ENCODE measurements at places on chromosomes 16 and 17.

GRCh38 chr16:69482410-69482991, 58.1 kb downstream of the CYB5B start:
- DNase-seq = no peak

- no peak for DNase-seq
Observed at GRCh38 chr17:13384626-13385025, 217.1 kb downstream of the HS3ST3A1 start.

- no peak for DNase-seq
Observed at GRCh38 chr17:79831265-79832217, 7.7 kb downstream of the CBX4 start.

DNA sequence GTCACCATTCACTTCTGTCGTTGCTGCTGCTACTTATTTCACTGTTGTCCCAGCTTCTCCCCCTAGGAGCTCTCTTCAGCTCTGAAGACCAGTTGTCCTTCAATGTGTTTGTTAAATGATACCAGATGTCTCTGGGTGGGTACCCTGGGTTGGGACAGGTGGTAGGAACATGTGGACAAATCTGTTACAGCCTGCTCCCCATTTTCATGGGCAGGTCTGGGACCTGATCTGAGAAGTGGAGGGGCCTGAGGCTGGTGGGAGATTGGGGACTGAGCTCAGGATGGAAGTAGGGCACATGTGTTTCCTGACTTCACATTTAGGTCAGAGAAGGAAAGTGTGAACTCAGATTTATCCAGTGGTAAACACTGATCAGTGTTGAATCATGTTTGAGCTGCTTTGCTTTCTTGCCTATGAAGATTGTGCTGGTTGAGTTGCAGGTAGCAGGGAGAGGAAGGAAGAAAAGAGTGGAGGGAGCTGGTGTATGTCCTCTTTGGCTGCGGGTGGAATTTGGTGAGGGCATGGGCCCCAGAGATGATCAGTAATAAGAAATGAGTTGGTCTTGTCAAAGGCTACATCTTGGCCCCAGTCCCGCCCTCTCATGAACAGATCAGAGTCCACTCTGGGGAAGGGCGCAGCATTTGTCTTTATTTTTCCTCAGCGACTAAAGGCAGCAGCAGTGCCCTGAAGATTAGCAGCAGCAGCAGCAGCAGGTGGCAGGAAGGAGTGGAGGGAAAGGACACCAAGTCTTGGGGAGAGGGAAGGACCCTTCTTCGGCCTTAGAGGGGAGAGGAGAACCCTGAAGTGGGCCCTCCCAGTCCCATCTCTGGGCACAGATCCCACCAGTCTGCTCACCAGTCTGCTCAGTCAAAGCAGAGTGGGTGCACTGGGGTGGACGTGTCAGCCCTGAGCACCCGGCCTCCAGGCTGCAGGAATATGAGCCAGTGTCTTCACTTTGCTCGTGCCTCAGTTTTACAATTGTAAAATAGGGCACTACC, 6.1 kb upstream of the EFTUD2 start:
- DNase-seq = no peak

DNA sequence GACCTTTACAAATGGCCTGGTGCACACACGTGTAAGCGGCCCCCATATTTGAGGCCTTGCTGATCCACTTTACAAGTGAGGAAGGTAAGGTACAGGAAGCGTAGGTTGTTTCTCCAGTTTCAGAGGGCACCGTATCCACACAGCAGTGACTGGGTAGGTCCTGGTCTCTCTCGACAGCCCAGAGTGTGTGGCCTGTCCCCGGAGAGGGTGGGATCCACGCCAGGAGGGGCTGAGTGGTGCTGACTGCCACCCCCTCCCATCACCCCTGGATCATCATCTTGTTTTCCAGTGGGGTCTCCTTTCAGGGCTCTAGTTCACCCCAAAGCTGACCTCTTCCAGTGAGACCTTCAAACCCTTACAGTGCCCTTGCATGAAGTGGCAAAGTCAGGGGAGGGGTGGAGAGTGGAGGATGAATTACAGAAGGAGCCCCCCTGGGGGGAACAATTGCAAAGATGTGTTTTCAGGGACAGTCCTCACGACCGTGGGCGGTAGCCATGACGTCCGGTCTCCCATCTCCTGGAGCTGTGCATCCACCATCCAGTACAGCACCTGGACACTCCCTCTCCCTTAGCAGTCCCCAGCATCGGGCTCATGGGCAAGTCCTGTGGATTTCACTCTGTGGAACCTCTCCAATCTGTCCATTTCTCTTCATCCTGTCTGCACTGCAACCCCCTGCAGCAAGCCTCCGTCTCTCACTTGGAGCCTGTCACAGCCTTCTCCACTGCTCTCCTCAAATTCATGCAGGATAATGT, 4.5 kb upstream of the BANP start:
- no peak for DNase-seq

- DNase-seq = no peak
Observed at GRCh38 chr17:42404326-42405055, 16.2 kb upstream of the STAT3 start.

GRCh38 chr17:57010487-57010886, 32.6 kb downstream of the SCPEP1 start:
- no peak for DNase-seq

- peak; percentile 30 for DNase-seq
Observed at GRCh38 chr16:88770461-88771293, 14.3 kb downstream of the PIEZO1 start.

DNA sequence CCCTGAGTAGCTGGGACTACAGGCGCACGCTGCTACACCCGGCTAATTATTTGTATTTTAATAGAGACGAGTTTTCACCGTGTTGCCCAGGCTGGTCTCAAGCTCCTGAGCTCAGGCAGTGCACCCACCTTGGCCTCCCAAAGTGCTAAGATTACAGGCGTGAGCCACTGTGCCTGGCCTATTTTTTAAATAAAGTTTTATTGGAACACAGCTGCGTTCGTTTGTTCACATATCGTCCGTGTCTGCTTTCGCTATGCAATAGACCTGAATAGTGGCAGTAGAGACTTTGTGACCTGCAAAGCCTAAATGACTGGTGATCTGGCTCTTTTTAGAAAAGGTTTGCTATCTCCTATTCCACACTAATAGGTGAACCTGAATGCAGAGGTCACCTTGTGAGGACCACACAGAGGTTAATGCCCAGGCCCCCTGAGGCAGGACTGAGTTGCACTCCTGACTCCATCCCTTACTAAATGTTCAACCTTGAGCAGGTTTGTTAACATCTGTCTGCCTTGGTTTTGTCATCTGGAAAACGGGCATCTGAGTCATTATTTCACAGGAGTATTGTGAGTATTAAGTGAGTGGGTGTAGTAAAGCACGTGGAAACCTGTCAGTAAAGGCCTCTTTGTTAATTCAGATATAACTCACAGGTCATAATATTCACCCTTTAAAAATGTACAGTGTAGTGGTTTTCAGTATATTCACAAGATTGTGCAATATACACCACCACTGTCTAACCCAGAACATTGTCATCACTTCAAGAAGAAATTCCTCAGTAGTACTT, 157.5 kb upstream of the CACNG5 start:
- DNase-seq = no peak

- DNase-seq = no peak
Observed at GRCh38 chr17:46995841-46996571, 17.0 kb upstream of the RPRML start.

DNA sequence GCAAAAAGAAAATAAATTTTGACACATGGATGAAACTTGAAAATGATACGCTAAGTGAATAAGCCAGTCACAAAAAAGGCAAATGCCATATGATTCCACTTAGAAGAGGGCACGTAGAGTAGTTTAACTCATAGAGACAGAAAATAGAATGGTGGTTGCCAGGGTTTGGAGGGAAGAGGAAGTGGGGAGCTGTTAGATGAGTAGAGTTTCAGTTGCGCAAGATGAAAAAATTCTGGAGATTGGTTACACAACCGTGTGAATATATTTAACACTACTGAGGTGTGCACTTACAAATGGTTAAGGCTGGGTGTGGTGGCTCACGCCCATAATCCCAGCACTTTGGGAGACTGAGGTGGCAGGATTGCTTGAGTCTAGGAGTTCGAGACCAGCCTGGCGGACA, 93.4 kb upstream of the TMEM132E start:
- no peak for DNase-seq

- peak; percentile 64 for DNase-seq
Observed at GRCh38 chr16:12819126-12820117, 15.7 kb upstream of the CPPED1 start.

DNA sequence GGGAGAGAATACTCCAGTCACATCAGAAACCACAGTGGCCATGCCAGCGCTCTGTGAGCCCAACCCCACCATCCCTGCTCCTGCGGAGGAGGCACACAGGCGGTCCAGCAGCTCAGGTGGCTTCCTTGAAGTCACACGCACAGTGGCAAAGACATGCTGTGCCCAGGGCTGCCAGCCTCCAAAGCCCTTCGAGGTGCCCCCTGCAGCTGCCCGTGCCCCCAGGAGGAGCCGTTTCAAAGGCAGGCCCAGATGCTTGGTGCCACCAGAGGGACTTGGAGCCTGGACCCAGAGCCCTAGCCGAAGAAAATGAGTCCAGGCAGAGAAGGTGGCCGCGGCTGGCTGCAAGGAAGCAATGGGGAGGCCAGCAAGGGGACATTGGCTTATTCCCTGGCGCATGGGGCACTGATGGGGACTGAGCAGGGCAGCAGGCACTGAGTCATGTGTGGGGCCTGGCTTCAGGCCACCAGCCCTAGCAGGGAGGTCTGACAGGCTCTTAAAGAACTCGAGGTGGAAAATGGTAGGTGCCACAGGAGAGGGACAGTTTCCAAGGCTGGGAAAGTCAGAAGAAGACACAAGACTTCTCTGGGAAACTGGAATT, 17.2 kb upstream of the CACNG1 start:
- DNase-seq = no peak

DNA sequence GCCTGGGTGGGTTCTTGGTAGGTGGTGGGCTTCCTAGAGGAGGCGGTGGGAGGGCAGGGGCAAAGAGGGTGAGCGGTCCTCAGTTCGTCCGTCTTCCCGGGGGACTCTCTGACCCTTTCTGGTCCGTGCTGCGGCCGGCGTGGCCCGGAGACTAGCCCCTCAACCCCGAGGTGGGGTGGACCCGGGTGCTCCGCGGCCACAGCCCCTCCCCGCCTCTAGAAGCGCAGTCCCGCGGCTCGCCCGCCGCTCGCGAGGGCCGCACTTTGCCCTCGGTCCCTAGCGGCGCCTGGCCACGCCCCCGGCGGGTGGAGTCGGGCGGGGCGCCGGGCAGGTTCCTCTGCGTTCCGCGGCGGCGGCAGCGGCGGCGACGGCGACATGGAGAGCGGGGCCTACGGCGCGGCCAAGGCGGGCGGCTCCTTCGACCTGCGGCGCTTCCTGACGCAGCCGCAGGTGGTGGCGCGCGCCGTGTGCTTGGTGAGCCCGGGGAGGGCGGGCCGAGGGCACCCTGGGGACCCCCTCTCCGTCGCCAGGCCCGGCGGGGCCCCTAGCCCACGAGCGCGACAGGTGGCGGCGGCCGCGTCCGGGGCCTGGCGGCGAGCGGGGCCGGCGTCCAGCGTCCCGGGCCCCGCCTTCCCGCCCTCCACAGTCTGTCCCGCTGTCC, at the start of gene SYNGR2:
Gene SYNGR2 (plus strand): TSS at position 340 of the 661 bp plus-strand sequence. CDS start 36 bp downstream, at position 376.
- peak; percentile 89 for DNase-seq

GRCh38 chr17:15171167-15172047, 93.7 kb downstream of the PMP22 start:
- DNase-seq = peak; percentile 2

GRCh38 chr17:20092973-20093626, 83.9 kb downstream of the SPECC1 start:
- no peak for DNase-seq

DNA sequence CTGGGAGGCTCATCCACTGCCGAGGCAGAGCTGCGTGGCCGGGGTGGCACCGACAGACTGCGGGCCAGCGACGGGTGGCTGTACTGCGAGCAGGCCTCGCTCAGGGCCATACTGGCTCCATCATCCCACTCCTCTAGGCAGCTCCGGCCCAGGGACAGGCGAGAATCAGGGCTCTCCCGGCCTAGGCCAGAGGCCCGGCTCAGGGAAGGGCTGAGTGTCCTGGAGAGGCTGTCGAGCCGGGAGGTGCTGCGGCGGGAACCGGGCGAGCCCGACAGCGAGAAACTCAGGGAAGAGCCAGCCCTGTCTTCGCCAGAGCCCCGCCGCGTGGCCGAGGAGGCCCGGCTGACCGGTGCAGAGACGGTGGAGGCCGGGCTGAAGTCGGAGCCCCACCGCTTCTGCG, 37.4 kb downstream of the PIPOX start:
- DNase-seq = no peak

- no peak for DNase-seq
Observed at GRCh38 chr16:47493381-47494337, 32.5 kb downstream of the PHKB start.

DNA sequence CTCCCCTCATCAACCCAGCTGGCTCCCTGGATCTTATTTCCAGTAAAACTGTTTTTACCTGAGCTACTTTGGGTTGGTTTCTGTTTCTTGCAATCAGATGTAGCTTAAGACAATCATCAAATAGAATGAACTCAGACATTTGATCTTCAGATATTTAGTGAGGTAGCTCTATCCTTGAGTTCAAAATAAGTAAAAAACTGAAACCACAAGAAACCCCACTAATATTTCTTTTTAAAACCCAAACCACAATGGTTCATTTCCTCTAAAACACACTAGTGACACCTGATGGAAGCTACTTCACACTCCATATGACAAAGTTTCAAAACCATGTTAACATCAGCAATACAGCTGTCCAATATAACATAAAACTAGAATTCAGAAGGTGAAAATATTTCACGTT, 37.8 kb downstream of the CACNG1 start:
- DNase-seq = no peak

- DNase-seq = no peak
Observed at GRCh38 chr16:66082424-66082823, 284.1 kb upstream of the CDH5 start.

DNA sequence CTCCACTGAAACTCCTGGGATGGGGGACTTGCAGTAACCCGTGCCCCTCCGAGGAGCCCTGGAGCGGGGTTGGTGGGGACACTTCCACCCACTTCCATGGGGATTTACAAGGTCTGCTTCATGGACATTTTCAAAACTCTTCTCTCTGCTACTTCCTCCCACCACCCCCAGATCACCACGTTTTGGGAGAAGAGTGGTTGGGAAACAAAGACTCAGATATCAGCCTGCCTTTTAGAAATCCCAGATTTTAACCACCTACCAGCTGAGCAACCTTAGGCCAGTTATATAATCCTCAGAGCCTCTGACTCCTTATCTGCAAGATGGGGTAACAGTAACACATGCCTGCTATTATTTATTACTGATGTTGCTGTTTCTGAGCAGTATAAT, 184.8 kb downstream of the CCDC182 start:
- no peak for DNase-seq

- DNase-seq = no peak
Observed at GRCh38 chr17:2190014-2190413, 113.6 kb downstream of the SMG6 start.

- DNase-seq = no peak
Observed at GRCh38 chr16:71648921-71649320, 22.9 kb downstream of the MARVELD3 start.

GRCh38 chr17:8105957-8106398, 12.3 kb downstream of the ALOXE3 start:
- DNase-seq = no peak
